ENCODE measurements at places on chromosomes 7 and 10. TPM values are rescaled to one million over a fixed set of nuclear protein-coding genes. Genes with fewer than 3 reads are reported as not detected.

The IDI2 gene
- total RNA-seq: not detected

The RTKN2 gene
- total RNA-seq: 25.4 TPM

The PILRA gene
- total RNA-seq: 0.38 TPM

The CDH23 gene
- total RNA-seq: 4.3 TPM

The HECW1 gene
- 21.8 TPM for total RNA-seq

The BTBD16 gene
- total RNA-seq: not detected

The KDM7A gene
- 10.8 TPM for total RNA-seq

The GSTO1 gene
- total RNA-seq: 75.3 TPM

The SP4 gene
- 36.7 TPM for total RNA-seq

The TRIM74 gene
- total RNA-seq: not detected

The DNAJC12 gene
- 1.1 TPM for total RNA-seq

The DNAAF5 gene
- total RNA-seq: 74.0 TPM

The FAM25C gene
- total RNA-seq: not detected

DNA sequence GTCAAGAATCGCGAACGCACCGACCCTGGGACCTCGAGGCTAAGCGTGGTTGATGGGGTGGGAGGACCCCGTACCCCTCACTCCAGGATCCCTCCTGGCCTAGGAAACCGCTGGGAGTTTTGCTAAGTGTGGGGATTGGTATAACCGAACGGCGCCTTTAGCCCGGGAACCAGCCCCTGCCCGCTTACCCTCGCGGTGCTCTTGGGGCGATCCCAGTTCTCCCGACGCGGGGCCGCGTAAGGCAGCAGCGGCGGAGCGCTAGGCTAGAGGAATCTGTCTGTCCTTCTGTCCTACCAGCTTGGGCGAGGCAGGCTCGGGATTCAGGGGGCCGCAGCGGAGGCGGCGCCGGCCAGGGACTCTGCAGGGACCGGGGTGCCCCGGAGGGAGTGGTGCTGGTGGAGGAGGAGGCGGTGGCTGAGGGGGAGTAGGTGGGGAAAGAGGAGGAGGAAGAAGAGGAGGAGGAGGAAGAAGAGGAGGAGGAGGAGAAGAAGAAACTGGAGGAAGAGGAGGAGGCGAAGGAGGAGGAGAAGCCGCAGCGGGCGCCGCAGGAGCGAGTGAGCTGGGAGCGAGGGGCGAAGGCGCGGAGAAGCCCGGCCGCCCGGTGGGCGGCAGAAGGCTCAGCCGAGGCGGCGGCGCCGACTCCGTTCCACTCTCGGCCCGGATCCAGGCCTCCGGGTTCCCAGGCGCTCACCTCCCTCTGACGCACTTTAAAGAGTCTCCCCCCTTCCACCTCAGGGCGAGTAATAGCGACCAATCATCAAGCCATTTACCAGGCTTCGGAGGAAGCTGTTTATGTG lies 439 bp upstream of the EMX2 start:
- DNase-seq: peak; percentile 95

DNA sequence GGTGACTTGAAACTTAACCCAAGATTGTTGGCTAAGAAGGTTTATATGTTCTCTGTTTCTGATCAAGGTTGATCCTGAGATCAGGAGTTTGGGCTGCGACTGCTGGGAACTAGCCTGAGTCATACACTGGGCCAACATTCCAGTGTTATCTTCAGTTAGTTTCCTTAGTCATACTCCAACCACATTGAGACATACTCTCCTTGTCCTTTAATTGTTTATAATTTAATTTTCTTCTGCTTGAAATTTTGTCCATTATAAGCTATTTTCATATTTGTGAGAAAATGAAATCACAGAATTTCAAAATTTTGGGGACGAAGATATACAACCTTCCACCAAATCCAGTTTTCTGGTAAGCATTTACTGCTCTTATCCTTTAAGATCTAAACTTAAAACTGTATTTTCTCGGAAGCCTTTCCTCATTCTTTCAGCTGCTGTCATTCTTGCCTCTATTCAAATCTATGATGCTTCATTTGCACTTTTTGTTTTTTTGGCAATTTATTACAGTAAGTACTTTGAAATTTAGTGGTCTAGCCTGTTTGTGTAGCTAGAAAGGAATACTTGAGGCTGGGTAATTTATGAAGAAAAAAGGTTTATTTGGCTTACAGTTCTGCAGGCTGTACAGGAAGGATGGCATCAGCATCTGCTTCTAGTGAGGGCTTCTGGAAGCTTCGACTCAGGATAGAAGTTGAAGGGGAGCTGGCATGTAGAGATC lies 63.4 kb upstream of the POT1 start:
- no peak for DNase-seq

GRCh38 chr7:69365651-69366192 lies 232.6 kb upstream of the AUTS2 start:
- DNase-seq: no peak

DNA sequence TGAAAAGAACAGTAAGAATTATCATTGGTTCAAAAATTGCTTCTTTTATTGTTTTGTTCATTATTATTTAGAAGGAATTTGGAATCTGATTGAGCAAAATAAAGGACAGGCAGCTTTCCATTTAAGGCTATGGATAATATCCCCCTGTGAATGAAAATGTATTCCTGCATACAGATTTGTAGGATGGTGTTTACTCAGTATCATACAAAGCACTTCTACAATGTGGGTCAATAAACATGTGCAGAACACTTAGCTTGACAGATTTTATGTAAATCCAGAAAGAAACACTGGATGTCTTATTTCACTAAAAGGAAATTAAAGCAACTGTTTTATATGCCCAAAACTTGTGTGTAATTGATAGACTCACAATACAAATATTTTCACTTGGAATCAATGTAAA lies 189.7 kb downstream of the THSD7A start:
- no peak for DNase-seq

DNA sequence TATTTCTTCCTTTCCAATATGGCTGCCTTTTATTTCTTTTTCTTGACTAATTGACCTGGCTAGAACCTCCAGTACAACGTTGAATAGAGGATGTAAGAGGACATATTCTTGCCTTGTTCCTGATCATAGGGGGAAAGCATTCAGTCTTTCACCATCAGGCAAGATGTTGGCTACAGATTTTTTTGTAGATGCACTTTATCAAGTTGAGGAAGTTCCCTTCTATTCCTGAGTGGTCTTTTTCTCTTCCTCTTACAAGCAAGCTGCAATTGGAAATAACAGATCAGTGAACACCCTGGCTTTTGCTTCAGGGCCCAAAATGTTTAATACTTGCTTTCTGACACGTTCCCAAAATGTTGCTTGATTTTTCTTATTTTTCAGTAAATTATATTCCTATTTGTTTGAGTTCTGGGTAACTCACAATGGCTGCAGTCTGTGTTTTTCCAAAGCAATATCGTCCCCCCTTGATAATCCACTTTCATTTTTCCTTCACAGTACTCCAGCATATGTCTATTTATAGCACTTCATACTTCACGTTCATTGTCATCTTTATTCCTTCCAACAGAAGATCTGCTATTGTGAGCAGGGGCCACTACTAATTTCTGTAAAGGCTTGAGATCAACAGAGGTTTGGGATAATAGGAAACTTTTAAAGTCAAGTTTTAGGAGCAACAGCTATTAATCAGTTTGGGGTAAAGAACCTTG lies 11.7 kb downstream of the CPEB3 start:
- no peak for DNase-seq

DNA sequence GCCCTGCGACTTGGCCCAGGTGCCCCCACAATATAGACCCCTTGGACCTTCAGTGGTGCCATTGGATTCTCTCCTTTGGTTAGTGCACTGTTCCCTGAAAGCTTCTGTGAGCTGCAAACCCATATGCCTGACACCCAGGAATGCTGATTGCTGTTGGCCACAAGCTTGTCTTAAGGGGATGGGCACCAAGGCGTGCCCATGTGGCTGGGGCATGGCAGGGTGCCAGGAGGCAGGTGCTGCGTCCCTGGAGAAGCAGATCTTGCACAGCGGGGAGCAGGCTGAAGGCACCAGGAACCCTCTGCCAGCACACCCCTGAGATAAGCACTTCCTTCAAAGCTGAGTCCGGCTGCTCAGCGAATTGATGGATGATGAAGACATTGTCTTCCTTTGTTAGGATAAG lies 411.8 kb downstream of the SDK1 start:
- DNase-seq: no peak

DNA sequence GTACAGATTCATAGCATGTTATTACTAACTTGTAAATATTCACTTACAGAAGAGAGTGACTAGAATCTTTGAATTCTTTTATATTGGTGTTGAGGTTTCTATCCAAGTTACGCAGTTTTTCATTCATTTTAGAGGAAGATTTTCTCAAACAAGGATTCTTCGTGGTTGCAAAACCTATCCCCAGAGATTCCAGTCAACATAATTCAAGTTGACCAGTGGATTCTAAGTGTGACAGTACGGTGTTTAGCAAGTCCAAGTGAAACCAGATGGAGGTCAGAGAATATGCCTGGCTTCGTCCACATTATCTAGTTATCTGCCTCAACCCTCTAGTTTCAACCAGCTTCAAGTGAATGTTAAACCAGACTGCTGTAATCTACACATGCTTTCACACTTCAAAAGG lies 131.9 kb downstream of the SDK1 start:
- no peak for DNase-seq

DNA sequence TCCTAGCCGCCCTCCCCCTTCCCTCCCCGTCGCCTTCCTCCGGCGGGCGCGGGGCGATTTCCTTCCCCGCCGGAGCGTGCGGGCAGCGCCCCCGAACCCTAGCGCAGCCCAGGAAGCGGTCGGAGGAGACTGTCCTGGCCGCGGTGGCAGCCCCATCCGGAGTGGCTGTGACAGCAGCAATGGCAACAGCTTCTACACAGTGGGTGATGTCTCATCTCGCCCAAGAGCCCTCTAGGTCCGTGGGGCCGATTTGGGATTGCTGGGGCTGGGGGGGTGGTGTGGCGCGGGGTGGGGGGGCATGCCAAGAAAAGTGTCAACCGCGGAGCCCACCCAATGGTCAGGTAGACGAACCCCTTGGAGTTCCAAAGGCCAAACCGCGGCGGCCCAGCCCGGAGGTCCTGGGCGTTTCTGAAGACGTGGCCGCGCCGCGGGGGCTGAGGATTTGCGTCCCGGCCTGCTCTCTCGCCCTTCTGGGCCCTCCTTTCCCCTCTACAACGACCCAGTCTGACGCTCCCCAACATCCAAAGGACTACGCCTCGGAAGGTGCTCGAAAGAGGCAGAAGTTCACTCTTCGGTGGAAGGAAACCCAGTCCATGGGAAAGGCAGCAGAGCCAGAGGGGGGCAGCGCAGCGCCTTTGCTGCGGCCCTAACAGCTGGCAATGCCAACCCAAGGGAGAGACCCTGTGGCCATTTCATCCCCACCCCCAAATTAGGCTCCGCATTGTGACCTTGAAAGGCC lies 603 bp upstream of the TWIST1 start:
- peak; percentile 61 for DNase-seq

GRCh38 chr7:87420173-87420572 lies 55.3 kb downstream of the ABCB4 start:
- DNase-seq: peak; percentile 21

DNA sequence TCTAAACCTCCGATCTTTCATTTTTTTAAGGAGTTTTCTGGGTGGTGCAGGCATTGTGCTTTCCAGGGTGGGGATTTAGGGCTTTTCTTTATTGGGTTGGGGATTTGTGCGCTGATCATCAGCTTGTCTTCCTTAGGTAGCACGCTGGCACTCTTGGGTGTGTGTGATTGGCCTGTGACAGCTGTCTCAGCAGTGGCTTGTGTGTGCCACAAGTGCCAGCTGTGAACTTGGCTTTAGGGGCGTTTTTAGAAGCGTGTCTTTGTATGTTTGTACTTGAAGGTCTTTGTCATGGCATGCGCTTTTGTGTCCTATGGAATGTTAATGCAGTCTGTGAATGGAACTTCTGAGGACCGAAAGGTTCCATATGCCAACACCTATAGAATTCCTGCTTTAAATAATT lies 788 bp downstream of the AKAP9 start:
- peak; percentile 52 for DNase-seq

DNA sequence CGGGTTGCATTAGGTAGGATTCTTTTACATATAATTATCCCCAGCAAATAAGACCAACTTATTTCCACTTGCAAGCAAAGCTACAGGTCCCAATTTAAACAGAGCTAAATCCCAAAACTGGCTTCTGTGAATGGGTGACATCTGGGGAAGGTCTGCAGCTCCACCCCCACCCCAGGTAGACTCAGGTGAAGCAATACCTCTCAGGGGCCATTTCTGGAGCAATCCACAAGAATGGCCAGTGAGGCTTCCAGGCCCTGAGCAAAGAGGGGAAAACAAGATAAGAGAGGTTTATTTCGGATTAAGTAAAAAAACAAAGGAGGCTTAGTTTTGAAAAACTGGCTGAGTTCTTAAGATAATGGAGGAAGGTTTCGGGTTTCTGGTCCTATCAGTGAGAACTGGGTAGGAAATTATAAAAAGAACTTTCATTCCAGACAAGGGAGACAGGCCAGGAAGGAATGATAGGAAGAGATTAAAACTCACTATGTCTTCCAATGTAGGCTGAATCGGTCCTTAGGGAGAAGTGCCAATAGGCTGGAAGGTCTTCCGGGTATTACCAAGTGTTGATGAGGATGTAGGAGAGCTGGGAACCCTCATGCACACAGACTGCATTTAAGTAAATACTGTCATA lies 25.4 kb downstream of the SH3PXD2A start:
- DNase-seq: no peak

GRCh38 chr7:7793921-7794320 lies 75.5 kb upstream of the RPA3 start:
- no peak for DNase-seq

- peak; percentile 87 for DNase-seq
These were observed 5.8 kb upstream of the KCNH2 start for GRCh38 chr7:150983893-150984368.

GRCh38 chr7:150962553-150963399 lies 15.3 kb downstream of the KCNH2 start:
- DNase-seq: peak; percentile 84

DNA sequence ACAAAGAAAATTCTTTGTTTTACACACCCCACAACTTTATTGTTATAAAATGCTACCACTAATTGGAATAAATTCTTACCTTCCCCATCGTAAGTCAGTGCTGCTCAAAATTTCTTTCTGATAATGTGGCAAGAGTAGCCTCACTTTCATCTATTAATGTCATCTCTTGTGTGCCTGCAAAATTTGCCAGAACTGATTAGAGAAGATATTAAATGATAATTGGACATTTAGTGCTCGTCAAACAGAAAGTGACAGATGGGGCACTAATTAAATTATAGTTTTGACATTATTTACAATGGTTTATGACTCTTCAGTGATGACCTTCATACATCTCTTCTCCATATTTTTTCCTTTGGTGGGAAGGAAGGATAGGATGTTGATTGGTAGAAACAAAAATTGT lies 690.9 kb downstream of the NXPH1 start:
- DNase-seq: no peak

DNA sequence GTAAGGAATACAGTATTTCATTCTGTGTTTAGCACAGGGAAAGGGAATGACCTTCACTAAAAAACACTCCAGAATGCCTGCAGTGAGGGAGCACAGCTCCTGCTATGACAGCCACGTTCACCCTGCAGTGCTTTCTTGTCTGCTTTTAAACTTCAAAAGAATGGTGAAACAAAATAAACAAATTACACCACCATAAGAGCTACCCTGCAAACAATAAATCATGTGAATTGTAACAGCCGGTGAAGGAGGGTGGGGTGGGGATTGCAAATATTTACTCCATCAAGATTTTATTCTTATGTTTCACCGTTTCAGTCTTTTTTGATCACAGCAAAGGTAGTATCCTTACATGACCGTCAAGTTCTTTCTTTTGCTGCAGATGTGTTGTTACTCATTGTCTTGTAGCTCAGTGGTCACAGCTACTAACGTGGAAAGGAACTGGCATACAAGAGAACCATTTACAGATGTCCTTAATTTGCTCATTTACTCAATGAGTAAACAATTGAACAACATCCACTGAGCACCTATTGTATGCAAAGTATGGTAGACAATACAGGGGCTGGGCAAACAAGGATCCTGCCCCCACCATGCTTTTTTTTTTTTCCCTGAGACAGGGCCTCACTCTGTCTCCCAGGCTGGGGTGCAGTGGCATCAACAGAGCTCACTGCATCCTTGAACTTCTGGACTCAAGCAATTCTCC lies 4.1 kb upstream of the CHN2 start:
- DNase-seq: no peak
